ENCODE measurements at places on chromosomes 13 and 19.

DNA sequence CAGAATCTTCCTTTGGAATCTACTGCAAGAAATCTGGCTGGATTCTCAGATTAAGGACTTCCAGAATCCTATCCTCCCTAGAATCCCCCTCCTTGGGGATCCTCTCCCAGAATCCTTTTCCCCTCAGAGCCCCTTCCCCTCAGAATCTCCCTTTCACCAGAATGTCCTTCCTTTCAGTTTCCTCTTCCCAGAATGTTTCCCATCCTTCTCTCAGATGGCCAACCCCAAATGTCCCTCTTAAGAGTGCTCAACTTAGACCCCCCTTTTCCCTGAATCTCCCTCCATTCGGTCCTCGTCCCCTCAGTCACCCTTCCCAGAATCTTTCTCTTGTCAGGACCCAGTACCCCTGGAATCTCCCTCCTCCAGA is 584 bp upstream of the RPS16 start:
- DNase-seq, result no peak

DNA sequence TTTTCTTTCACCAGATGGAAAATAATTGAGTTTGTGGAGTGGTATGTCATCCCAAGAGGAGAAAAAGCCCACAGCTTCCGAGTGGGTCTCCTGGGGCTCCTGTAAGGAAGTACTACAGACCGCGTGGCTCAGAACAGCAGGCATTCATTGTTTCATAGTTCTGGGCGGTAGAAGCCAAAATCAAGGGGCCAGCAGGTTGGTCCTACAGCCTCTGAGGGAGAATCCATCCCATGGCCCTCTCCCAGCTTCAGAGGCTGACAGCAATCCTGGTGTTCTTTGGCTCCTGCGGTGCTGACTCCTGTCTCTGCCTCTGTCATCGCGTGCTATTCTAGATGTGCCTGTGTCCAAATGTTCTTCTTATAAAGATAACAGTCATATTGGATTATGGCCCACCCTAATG is 362.6 kb downstream of the FGF14 start:
- no peak for DNase-seq

- no peak for DNase-seq
These were observed 1635.2 kb downstream of the EFNB2 start for GRCh38 chr13:104900191-104900817.

GRCh38 chr19:18850471-18851375 is 19.0 kb downstream of the UPF1 start:
- DNase-seq, result no peak

- DNase-seq, result no peak
These were observed 18.8 kb upstream of the GTF3A start for GRCh38 chr13:27405546-27406134.

DNA sequence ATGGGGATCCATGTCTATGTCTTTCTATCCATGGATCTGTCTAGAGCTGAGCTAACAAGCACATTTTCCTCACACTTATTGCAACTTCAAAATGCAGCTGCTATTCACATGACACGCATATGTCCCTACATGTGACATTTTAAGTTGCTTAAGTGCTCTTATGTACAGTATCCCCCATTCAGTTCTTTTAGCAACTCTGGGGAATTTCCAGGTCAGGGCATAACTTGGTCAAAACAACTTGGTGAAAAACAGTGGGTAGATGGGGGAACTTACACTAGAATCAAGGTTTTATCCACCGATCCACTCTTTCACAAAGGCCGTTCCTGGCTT is 73.0 kb downstream of the COL4A1 start:
- no peak for DNase-seq

- DNase-seq, result no peak
These were observed 1.3 kb upstream of the DUS3L start for GRCh38 chr19:5792224-5792623.

- no peak for DNase-seq
These were observed 9.1 kb upstream of the OLFM2 start for GRCh38 chr19:9945319-9945966.

- DNase-seq, result no peak
These were observed 53.0 kb downstream of the ARHGEF7 start for GRCh38 chr13:111168107-111168506.

DNA sequence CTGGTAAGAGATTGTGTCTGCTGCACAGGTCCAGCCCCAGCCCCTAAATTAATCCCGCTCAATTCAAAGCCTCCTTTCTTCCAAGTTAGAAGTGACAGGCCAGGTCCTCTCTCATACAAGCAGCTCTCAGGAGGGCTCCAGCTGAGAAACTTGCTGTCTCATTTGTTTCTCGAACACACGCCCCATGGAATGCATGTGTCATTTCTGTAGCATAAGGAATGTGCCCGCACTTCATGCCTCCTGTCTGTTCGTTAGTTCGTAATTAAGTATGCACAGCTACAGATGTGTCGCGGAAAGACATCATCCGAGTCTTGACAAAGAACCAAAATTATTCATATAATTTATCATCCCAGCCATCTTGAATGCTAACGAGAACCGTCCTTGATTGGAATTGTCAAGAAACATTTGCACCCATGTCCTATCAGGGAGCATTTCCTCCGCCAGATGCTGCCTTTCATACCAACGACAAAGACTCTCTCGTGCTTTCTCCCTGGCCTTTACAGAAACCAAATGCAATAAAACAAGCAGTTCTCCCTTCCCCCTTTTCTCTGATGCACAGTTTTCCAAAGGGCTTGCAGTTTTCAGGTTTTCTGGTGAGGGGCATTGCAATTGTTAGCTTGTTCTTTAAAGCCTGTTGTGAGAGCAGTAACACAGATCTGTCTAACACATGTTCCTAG is 133.5 kb downstream of the UQCRFS1 start:
- DNase-seq, result no peak
